ENCODE measurements at places on chromosomes 1 and 21.
A peak's percentile ranks its signal among the peaks of the same experiment; 100 is the strongest.

- DNase-seq, result peak; percentile 32
Observed at GRCh38 chr1:30675761-30676160, 47.6 kb downstream of the MATN1 start.

DNA sequence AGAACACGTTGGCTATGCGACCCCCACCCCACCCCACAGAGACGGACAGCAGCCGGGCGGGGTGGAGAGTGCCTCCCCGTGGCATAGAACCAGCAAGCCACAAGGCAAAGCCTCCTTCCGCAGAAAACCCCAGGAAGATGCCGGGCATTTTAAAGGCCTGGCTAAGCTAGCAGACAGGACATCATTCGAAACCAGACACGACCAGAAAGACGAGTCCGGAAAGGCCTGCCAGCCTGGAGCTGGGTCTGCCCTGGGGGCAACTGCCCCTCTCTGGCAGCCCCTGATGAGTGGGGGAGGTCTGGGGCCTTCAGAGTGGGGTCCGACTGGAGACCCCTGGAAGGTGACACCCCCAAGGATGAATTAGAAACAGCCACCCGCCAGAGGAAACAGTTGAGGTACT, 8.5 kb downstream of the FTCD start:
- no peak for DNase-seq

- no peak for DNase-seq
Observed at GRCh38 chr1:213982672-213983492, 4.9 kb upstream of the PROX1 start.

DNA sequence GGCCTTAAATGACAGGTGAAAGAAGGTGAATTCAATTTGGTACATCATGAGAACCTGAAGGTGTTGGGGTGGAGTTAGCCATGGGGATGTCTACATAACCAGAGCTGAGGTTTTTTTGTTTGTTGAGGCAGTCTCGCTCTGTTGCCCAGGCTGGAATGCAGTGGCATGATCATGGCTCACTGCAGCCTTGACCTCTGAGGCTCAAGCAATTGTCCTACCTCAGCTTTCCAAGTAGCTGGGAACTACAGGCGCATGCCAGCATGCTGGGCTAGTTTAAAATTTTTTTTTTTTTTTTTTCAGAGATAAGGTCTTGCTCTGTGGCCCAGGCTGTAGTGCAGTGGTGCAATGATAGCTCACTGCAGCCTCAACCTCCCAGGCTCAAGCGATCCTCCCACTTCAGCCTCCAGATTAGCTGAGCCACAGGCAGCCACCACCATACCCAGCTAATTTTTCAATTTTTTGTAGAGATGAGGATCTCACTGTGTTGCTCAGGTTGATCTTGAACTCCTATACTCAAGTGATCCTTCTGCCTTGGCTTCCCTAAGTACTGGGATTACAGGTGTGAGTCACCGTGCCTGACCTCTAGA, 1.9 kb upstream of the MPZ start:
- no peak for DNase-seq

DNA sequence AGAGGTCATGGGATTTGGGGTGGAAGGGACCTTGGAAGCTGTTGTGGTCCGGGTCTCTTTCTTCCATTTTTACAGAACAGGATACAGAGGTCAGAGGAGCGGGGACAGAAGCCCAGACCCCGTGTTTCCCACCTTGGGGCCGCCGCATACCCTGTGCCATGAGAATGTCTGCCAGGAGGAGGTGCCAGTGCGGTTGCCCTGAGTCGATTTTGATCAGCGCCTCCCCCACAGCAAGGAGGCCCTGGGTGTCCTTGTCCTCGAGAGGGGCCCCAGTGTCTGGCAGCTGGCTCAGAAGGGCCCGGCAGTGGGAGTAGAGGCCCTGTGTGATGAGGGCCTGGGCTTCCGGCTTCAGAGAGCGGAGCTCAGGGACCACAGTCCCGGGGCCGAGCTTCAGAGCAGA, 12.3 kb upstream of the MMEL1 start:
- DNase-seq, result no peak

- peak; percentile 73 for DNase-seq
Observed at GRCh38 chr1:46667782-46668760, at the start of gene ATPAF1. ATPAF1 (minus strand) TSS chr1:46668364; CDS start chr1:46668322, 42 bp downstream.

DNA sequence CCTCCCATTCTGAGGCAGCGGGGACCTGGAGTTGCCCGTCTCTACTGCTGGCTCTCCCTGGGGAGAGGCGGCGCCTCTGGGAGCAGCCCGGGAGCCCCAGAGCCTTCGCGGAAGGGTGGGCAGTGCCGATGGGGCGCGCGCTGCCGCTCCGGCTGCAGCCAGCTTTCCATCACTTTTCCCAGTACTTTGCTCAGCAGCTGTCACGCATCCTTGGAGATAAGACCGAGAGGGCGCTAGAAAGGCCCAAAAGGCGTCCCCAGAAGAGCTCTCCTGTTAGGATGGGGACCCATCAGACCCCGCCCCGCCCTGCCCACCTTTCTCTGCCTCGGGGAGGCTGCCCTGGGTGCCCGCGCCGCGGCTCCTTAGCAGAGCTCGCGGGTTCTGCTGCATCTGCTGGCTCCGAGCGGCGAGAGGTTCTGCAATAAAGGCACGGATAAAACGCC, 534 bp downstream of the KCNH1 start:
- no peak for DNase-seq

- DNase-seq, result peak; percentile 95
Observed at GRCh38 chr21:35375115-35375514, 326.0 kb upstream of the RUNX1 start.

GRCh38 chr1:159839116-159839849, 12.6 kb downstream of the SLAMF8 start:
- DNase-seq, result no peak

DNA sequence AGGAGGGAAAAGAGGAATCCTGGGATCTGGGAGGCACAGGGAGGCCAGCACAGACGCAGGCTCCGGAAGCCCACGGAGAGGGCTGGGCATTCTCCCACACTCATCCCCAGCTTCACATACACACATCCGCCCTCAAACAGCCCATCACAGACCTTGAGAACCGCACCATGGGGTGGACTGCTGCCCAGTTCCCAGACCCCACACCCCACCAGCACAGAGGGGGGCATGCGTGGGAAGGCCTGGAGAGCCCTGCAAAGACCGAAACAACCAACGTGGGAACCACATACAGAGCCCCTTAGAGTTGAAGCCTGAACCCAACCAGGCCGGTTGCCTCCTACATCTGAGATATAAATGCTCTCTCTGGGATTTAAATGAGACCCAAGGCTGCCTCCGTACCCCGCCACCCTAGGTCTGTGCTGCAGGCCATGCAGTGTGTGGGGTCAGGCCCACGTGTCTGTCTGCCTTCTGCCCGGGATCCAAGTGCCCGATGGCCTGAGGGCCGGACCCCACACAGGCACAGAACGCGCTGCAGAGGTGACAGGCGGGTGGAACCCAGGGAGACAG, 126.2 kb upstream of the COL6A1 start:
- DNase-seq, result no peak

- DNase-seq, result peak; percentile 85
Observed at GRCh38 chr1:196678510-196678884, 26.7 kb downstream of the CFH start.

DNA sequence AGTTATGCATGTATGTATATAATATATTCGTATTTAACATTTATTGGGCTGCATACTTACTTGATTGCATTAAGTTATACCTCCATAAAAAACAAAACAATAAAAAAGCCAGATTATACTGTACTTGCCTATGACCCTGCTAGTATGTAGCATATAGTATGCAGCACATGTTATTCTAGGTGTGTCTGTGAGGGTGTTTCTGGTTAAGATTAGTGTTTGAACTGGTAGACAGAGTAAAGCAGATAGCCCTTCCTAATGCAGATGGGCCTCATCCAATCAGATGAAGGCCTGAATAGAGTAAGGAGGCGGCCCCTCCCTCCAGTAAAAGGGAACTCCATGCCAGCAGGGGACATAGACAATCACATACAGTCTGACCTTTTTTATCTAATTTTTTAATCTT, 323.3 kb upstream of the USP24 start:
- no peak for DNase-seq

GRCh38 chr1:172221436-172221835, 199.0 kb upstream of the C1orf105 start:
- DNase-seq, result no peak

GRCh38 chr1:19704247-19705113, 39.8 kb downstream of the HTR6 start:
- peak; percentile 64 for DNase-seq

DNA sequence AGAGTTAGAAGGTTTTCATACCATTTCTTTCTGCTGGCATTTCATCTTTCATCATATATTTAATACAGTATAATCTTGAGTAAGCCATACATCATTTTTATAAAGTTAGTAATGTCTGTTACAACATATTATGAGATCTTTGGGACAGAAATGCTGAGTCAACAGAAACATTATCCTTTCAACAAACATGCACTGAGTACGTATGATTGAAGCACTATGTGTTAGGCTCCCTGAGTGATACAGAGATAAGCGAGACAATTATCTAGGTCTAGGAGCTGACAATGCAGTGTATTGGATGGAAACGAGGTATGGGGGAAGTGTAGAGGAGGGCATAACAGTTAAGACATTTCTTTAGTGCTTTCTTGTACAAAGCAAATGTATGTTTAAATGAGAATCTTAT, 19.7 kb upstream of the GPR52 start:
- DNase-seq, result peak; percentile 14

DNA sequence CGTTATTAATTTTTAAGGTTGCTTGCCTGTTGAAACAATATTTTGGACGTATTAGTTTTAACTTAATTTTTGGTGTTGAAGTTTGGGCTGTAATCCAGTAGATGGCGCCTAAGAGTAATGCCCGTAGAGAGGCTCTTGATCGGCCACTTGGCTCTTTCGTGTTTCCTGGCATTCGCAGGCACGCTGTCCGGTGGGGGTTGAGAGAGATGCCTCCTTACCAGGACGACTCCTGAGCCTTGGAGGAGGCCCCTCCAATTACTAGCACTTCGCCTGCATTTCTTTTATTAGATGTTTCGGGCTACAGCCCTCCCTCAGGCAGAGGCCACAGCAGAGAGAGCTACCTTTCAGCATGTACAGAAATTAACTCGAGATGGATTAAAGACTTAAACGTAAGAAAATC, 12.0 kb downstream of the OR2M4 start:
- no peak for DNase-seq

DNA sequence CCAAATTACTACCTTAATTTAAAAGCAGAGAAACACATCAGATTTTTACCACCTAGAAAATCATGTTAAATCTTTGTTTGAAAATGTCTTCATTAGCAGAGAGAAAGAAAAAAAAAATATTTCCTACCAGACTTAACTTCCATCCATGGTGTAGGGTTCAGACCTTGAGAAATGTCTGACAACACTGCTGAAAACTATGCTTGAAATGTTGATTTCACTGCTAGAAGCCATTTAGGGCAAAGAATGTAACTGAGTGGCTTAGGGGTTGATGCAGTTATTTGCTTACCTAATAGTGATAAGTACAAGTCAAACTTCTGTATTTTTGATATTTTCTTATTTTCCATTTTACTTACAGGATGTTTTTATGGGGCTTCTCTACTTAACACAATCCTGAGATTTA, 495.6 kb upstream of the NEGR1 start:
- peak; percentile 64 for DNase-seq

DNA sequence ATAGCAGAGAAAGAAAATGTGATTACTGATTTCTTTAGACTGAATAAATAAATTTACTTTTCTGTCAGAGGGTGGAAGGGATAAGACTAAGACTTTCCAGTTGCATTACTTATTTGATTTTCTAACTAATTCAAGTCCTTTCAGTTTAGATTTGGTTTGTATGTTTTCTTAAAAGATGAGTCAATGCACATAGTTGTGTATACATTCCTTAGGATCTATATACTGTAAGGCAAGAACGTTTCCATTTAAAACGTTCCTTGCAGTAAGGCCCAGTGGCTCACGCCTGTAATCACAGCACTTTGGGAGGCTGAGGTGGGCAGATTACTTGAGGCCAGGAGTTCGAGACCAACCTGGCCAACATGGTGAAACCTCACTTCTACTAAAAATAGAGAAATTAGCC, 14.5 kb upstream of the SERTAD4 start:
- DNase-seq, result no peak

DNA sequence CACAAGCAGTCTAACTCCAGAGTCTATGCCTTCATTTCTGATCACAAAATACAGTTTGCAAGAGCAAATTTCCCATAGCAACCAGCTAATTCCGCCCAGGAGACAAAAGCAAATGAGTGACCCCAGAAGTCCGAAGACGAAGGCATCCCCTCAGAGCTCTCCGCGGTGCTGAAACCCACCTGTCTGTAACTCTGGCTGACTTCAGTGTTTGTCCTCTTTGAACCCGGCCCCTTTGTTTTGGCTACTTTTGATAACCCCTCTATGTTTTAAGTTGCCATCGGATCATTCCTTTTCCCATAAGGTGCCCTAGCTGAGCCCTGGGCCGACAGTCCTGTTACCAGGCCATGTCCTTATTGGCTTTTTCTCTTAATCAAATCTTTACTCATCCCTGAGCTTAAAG, 515.8 kb downstream of the PTPRU start:
- peak; percentile 8 for DNase-seq

DNA sequence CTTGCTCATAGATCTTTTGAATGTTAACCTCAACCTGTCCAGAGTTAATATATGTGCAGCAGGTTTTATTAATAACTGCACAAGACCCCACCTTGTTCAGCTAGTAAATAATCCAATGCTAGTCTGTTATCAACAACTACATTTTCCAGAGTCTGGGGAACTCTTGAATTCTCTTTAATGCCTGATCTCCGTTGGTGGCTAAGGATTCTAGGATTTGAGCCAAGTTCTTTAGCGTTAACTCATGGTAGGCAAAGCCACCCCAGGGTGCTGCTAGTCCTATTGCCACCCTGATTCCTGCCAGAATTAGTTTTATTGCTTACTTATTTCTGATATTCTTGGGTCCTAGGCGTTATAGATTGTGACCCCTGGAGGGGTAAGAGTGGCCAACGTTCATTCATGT, 12.8 kb downstream of the BACE2 start:
- no peak for DNase-seq

DNA sequence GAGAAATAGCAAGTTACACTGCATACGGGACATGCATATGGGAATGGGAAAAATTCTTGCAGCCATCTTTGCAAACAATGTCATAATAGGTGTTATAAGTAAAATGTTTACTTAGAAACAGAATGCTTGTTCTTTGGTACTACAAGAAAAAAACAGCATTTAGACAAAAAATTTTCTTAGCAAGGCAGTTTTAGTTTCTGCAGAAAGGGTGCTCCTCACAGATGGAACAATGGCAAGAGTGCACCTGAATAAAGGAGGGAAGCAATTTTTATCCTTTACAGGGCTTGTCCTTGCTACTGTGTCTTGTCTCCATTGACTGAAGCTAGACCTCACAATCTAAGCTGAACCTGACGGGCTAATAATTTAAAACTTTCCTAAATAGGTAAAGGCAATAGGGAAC, 79.2 kb upstream of the DESI2 start:
- DNase-seq, result no peak

GRCh38 chr1:85289207-85289847, 12.9 kb upstream of the BCL10 start:
- peak; percentile 93 for DNase-seq

Measured in fibroblast of upper back skin (primary cell).